ENCODE measurements at places on chromosomes 4 and X. TPM values are rescaled to one million over a fixed set of nuclear protein-coding genes. Genes with fewer than 3 reads are reported as not detected.

Gene SETD7
- 63.6 TPM for total RNA-seq

GRCh38 chrX:146238173-146238572, 420.5 kb downstream of the SLITRK2 start:
- no peak for DNase-seq

Gene OTUD6A
- total RNA-seq = not detected

DNA sequence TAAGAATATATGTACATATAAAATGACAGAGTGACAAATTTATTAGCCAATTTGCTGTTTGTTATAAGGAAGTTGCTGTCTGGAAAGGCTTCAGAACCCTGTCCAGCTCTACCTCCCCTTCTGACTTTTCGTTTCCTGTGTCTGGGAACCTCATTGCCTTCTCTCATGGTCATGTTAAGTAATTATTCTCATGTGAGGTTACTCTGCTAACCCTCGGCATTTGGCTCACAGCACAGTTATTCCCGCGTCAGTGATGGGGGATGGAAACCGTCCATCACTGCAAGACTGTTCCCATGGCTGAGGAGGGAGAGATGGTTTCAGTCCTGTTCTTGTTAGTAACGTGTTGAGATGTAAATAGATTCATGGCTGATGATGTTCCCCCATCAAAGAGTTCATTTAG, 11.9 kb downstream of the EDNRA start:
- DNase-seq = no peak

Gene PNCK
- 3.5 TPM for total RNA-seq

Gene RHOXF1
- not detected for total RNA-seq

GRCh38 chr4:161907590-161907955, 256.2 kb downstream of the FSTL5 start:
- no peak for DNase-seq

Gene PCDH19
- total RNA-seq = 5.0 TPM

DNA sequence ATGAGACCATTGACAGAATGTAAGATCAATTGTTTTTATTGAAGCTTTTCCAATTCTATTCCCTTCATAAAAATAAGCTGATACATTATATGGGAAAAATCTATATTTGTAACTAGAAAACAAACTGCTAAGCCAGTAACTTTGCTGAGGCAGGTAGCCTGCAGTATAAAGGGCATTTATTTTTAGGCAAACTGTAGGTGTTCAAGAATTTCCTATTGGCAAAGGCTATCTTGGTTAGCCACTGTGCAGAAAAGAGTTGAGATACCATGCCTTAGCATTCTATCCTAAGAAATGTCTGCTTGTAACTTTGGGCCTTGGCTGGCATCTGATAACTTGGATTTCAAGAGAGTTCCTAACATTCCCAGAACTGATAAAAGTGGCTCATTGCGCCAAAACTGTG, 18.5 kb upstream of the PRRG1 start:
- no peak for DNase-seq

GRCh38 chr4:19130866-19131265, 1109.3 kb upstream of the LCORL start:
- no peak for DNase-seq

GRCh38 chr4:15197005-15197404, 194.7 kb downstream of the CPEB2 start:
- no peak for DNase-seq

Gene MAGEB17
- total RNA-seq = not detected

DNA sequence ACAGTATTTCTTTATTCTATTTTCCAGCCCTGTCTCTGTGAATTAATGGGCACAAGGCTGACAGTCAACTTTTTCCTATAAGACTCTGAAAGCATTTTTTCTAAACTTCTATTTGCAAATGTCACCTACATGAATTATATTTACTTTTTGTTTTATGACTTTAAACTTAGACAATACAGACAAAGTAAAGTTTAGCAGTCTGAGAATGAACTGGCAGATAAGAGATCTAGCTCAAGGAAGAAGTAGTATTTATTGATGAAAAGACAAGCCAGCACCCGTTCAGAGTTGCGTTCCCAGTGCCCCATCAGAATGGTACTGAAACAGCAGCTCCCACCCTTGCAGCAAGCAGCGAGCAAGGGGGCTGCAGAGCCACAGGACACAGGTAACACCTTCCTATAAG, 148.5 kb downstream of the FAM13A start:
- no peak for DNase-seq

- DNase-seq = no peak
These were observed 81.6 kb downstream of the ZFX start for GRCh38 chrX:24231131-24231540.

- DNase-seq = no peak
These were observed 639.6 kb downstream of the ARAP2 start for GRCh38 chr4:35604724-35605123.

Gene AMBN
- not detected for total RNA-seq

GRCh38 chr4:109040441-109040840, 262.0 kb downstream of the COL25A1 start:
- no peak for DNase-seq

DNA sequence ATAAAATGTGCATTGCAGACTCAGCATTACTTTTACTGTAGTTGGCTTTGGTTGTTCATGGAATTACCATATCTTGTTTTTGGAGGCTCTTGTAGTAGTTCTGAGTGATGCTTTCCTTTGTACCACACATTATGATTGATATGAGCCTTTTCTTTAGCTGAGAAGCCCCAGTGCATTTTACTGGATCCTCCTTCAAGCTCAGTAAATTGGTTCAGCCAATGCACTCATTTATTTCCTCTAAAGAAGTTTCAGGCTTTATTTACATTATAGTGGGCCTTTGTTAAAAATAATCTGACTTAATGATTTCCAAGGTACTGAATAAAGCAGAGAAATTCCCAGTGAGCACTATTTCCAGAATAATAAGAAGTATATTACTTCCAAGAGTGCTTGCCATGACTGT, 21.8 kb downstream of the UPRT start:
- DNase-seq = no peak

DNA sequence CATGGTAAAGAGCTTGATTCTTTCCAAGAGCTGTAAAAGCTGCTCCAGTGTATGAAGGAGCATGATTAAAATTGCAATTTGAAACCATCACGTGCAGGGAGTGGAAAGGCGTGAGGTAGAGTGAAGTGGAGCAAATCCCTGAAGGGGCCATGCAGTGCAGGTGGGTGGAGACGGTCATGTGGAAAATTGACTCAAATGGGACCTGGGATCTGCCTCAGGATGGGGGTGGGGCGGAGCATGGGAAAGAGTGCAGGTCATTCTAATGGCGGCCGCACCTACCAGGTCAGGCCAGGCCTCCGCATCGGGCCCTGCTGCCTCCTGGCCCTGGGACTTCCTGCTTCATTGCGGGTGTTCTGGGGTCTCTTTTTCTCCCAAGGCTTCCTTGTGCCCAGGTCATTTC, 25.3 kb upstream of the TRIM60 start:
- DNase-seq = no peak

- no peak for DNase-seq
These were observed 16.1 kb downstream of the NKX3-2 start for GRCh38 chr4:13527981-13528820.

DNA sequence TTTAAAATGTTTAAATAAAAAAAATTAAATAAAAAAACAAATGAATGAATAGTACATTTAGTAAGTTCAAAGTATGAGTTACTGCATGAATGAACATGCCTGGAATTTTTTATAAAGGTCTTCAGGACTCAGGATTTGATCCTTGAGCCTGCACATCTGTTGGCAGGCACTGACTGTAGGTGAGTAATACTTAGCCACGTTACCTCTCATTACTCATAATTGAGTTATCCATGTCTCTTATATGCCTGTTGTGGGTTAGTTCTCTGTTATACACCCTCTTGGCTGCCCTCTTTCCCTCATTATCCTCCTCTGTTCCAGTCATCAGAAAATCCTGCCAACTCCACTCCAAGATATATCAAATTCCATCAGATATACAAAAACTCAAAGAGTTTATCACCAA, 276.0 kb downstream of the FBXW7 start:
- no peak for DNase-seq

- DNase-seq = no peak
These were observed 25.5 kb downstream of the IRF2 start for GRCh38 chr4:184448821-184449220.

- no peak for DNase-seq
These were observed 82.5 kb downstream of the GATB start for GRCh38 chr4:151678048-151678872.

GRCh38 chr4:15063341-15063740, 61.1 kb downstream of the CPEB2 start:
- DNase-seq = no peak

DNA sequence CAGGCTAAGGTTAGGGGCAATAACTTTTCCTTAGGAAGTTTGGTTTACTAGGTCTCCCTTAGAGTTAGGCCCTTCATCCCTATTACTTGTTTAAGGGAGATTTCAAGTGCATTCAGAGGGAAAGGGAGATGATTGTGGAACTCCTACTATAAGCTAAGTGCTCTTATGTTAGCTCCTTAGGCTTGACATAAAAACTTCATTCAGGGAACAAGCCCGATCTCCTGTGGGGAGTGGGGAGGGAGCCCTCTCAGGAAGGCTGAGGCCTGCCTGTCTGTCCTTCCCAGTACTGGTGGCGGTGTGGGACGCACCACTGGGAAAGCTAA, 8.0 kb downstream of the KLF3 start:
- DNase-seq = no peak

DNA sequence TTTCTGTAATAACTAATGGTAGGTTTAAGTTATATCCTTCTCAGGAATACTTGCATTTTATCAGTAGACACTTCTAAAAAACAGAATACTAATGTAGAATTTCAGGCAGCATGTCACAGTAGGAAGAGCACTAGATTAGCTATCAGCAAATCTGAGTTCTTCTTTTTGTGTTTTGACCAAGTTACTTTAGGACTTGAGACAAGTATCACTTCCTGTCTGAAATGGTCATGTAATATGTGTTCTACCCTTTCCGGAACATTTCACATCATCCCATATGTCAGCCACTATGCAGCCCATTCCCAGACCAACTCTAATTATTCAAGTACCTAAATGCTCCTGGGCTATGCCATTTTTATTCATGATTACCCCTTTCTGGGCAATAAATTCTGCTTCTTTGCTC, 401.8 kb upstream of the RPS6KA3 start:
- no peak for DNase-seq

Gene GPR82
- total RNA-seq = not detected

- no peak for DNase-seq
These were observed 17.0 kb upstream of the SRD5A3 start for GRCh38 chr4:55329012-55329411.

- DNase-seq = peak; percentile 89
These were observed at the start of gene LRCH2 for GRCh38 chrX:115233497-115234455. LRCH2 (minus strand) TSS chrX:115234096; CDS start chrX:115234041, 55 bp downstream.

Gene ENPEP
- 2.2 TPM for total RNA-seq

Gene RHOXF2B
- not detected for total RNA-seq

Gene FRMD7
- total RNA-seq = 0.34 TPM

Gene BTC
- total RNA-seq = 0.41 TPM

DNA sequence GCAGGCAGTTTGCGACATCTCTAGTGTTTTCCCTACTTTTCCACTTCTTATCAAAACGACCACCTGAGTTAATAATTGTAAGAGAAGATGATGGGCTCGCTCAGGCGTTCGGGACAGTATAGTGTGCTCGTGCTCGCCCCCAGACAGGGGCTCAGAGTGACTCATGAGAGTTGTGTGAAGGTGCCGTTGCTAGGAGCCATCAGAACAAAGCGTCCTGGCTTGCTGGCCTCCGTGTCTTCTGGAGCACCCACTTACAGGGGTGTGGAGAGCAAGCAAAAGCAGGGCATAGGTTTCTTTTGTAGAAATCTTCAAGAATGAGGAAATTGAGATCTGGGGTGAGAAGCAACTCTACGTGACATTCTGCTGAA, 73.0 kb upstream of the ADGRG2 start:
- DNase-seq = no peak

GRCh38 chr4:76219299-76220055, 5.9 kb upstream of the SCARB2 start:
- DNase-seq = no peak

- no peak for DNase-seq
These were observed 50.0 kb upstream of the CLCN4 start for GRCh38 chrX:10106806-10107205.

Gene MGARP
- total RNA-seq = 3.4 TPM

DNA sequence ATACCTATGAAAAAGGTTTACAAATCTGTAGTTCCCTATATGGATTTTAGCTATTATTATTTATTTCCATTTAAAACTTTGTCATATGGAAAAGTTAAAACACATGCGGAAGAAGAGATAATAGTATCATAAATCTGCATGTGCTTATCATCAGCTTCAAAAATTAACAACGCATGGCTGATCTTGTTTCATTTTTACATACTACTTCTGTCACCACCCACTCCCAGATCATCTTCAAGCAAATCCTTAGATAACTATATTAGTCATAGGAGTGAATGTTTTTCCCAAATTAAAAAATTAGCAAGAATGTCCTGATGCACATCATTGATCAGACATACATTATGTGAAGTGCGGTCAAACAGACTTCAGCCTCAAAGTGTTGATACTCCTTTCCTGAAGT, 24.6 kb upstream of the MOB1B start:
- no peak for DNase-seq

DNA sequence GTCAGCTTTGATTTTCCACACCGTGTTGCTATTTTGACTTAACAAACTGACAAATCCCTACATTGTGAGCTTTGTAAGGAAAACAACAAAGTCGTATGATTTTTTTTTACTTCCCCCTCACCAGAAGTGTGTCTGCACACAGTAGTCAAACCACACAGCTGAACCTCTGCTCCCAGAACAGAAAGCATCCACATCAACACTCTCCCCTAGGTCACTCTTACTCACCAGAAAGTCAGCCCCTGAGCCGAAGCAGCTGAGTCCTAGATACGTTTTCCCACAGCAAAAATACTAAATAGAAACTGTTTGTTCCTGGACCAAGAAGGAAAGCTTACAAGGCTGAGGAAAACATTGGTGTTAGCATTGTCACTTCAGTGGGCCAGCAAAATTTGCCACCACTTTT, 305.7 kb downstream of the DHX15 start:
- no peak for DNase-seq

GRCh38 chrX:114964374-114964773, 53.0 kb downstream of the IL13RA2 start:
- no peak for DNase-seq

GRCh38 chr4:55546506-55546755, 278 bp downstream of the CLOCK start:
- DNase-seq = no peak

Gene CCDC110
- total RNA-seq = 3.7 TPM

Measured in chondrocyte (in vitro differentiated cells).